ENCODE measurements at places on chromosomes 2 and 18. TPM values are rescaled to one million over a fixed set of nuclear protein-coding genes. Genes with fewer than 3 reads are reported as not detected.

DNA sequence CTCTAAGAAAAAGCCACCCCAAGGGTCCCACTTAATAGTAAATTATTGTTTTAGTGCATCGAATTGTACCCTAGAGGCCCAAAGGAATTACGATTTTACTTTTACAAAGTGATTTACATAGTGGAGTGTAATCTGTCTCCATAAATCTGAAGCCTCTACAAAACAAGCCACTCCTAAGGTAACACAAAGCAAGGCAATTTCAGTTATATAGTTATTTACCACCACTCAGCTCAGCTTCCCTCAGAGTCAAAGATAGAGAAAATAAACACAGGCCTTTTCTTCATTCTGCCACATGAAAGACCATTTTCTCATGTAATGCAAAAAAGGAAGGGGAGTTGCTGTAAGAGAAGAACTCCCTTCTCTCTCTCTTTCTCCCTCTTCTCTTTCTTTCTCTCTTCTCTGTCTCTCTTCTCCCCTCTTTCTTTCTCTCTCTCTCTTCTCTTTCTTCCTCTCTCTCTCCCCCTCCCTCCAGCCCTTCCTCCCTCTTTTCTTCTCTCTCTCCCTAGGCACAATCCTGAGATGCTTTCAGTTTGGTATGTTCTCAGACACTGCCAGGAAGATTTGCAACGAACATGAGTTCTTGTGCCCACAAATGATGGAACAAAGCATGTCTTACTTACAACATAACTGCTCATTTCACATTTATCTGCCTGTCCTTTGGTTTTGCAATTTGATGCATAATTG, 264.5 kb downstream of the BCL2 start:
- no peak overlapping the region for H3K4me3 ChIP-seq
- DNase-seq = no peak
- H3K36me3 ChIP-seq = no peaks in the 10 kb centered on the region
- no peak overlapping the region for H3K27ac ChIP-seq

DNA sequence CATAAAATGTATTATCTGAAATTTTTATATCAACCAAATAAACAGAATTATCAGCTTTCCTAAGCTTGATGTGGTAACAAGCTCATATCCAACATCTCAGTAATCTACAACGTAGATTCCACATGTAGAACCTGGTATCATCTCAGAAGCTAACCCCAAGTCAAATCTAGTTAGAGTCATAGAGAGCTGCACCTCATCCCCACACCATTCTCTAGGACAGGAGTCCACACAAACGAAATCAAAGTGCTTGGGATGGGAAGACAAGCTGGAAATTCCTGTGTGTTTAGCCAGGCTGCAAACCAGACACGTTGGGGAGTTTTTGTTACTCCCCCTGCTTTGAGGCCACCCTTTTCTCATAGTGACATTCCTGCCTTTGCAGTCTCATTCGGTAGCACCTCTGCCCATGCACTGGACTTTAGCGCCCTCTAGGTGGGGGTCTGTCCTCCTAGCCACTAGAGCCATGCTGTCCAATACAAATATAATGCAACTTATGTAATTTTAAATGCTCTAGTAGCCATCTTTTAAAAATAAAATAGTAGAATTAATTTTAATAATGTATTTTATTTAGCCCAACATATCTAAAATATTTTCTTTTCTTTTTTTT, 28.1 kb upstream of the SATB2 start:
- no peak overlapping the region for H3K27ac ChIP-seq
- no peak overlapping the region for H3K4me3 ChIP-seq
- no peaks in the 10 kb centered on the region for H3K4me1 ChIP-seq
- H3K36me3 ChIP-seq = no peaks in the 10 kb centered on the region

ANO7 gene
- total RNA-seq = 4.3 TPM

DNA sequence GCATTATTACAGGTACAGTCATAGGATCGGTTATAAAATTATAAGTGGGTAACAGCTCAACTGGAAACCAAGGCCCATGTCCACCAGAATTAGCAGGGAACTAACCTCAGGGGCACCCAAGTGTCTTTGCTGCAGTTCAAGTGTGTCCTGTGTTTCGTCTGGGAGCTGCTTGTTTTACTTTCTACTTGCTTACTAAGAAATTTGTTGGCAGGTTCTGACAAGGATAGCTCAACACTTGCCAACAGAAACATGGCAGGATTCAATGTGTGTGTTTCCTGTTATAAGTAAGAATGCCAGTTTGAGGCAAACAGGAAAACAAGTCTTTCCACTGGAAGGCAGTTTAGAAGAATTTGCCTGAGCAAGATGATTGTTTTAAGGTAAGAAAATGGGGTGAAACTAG, 104.5 kb downstream of the EPHA4 start:
- H3K27ac ChIP-seq = no peak overlapping the region
- no peaks in the 10 kb centered on the region for H3K36me3 ChIP-seq
- peaks cover 26% of the 10 kb centered on the region for H3K4me1 ChIP-seq
- H3K4me3 ChIP-seq = no peak overlapping the region
- no peak for DNase-seq

DNA sequence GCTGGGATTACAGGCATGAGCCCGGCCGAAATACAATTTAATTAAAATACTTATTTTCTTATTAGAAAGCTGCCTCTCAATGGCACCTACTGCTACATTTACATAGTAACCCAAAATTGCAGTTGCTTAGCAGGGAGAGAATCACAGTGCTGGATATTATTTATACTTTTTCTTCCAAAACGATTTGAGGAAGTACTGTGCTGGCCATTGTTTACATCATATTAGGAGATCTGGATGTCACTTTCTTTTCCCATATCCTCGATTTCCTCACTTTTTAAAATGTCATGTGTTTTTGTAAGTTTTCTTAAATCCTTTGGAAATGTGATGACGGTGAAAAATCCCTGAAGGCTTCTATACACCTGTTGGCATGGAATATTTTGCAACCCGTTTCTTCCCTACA, 3.4 kb upstream of the SP3 start:
- peaks cover 27% of the 10 kb centered on the region for H3K4me1 ChIP-seq
- no peaks in the 10 kb centered on the region for H3K27me3 ChIP-seq
- H3K36me3 ChIP-seq = no peaks in the 10 kb centered on the region
- no peak overlapping the region for H3K27ac ChIP-seq
- H3K4me3 ChIP-seq = no peak overlapping the region

HES6 gene
- 10.2 TPM for total RNA-seq

ICA1L gene
- 6.2 TPM for total RNA-seq

DNA sequence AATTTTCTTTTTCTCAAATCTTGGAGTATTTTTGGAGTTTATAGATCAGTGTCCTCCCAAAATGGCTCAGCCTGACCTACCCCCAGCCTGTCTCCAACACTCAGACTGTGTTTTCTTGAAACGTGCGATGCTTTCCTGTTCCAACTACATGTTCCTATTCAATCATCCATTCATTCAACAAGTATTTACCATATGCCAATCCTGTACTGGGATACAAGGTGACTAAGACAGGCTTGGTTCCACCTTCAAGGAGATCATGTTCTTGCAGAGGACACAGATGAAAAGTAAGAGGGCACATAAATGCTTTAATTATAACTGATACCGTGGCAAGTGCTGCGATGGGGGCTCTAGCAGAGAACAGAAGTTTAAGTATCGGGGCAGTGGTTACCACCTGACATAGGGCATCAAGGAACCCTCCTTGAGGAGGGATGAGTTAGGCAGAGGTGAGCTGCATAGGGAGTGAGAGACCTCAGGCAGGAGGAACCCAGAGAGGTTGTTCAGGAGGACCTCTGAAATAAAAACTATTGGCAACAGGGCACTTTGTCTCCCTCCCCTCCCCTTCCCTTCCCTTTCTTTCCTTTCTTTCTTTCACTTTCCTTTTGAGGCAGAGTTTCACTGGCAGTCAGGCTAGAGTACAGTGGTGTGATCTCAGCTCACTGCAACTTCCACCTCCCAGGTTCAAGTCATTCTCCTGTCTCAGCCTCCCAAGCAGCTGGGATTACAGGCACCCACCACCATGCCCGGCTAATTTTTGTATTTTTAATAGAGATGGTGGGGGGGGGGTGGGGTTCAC, 469.0 kb downstream of the EPHA4 start:
- no peaks in the 10 kb centered on the region for H3K36me3 ChIP-seq
- no peak overlapping the region for H3K27ac ChIP-seq
- peaks cover 6% of the 10 kb centered on the region for H3K4me1 ChIP-seq

DNA sequence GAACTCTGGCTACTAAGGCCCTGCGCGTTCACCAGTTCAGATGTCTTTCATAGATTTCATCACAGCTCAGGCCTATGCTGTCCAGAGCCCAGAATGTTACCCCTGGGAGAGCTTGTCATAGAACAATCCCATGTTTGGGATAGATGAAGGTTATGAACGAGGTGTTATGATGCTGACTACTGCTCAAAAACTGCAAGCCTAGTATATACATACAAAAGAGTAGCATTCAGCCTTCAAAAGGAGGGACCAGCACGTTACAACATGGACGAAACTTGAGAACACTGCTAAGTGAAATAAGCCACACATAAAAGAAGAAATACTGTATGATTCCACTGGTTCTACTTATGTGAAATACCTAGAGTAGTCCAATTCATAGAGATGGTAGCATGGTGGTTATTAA, 401.9 kb downstream of the NBAS start:
- no peak overlapping the region for H3K27ac ChIP-seq
- H3K4me1 ChIP-seq = peaks cover 11% of the 10 kb centered on the region
- H3K36me3 ChIP-seq = no peaks in the 10 kb centered on the region
- no peak for DNase-seq

DNA sequence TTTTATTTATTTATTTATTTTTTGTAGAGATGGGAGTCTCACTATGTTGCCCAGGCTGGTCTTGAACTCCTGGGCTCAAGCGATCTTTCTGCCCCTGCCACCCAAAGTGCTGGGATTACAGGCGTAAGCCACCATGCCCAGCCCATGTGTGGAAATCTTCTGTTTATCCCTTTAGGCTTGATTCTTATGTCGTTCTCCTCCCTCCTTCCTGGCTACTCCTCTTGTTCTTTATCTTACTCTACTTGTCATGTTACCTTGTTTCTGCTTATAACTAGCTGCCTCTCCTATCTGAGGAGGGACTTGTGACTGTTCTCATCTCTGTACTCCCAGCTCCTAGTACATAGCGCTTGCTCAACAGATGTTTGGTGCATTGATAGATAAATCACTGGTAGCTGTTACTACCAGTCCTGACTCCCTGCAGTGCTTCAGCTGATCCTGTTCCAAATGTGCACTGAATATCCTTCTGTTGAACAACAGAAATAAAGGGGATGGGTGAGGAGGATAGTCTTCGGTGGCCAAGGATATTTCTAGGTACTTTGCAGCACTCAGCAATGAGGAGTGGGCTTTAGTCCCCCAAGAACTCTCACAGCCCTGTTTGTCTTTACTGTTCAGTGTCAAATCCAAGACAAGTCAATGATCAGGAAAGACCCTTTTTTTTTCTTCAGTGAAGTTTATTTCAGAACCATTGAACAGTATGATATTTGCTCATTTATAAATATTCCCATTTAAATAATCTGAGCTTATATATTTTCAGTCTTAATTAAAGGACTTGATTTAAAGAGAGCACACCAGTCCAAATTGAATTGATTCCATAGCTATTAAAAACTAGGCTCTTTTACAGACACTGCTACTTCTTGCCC, 7.2 kb downstream of the IL1B start:
- no peak overlapping the region for H3K4me3 ChIP-seq
- no peak for DNase-seq
- H3K36me3 ChIP-seq = no peaks in the 10 kb centered on the region
- H3K4me1 ChIP-seq = peaks cover 25% of the 10 kb centered on the region
- H3K27me3 ChIP-seq = peaks cover 5% of the 10 kb centered on the region

SERPINB13 gene
- not detected for total RNA-seq

Data from activated T-helper 2 cell treated with anti-CD3 and anti-CD28 coated beads, Interferon-gamma antibody, Interleukin-2, Interleukin-4, amounts not matched to agents 10 μg/mL and 5 μg/mL and 100 μg/mL, durations not matched to agents 14 hours and 24 hours and 36 hours (primary cell).